DMS153 (cell line): ENCODE measurements at places on chromosomes 7 and 10.

GRCh38 chr7:27714831-27715444 lies 25.0 kb upstream of the TAX1BP1 start:
- no peak for DNase-seq

GRCh38 chr7:32905175-32905662 lies 13.7 kb upstream of the KBTBD2 start:
- no peak for DNase-seq

- peak; percentile 35 for DNase-seq
Observed at GRCh38 chr10:129030996-129031843, 435.8 kb upstream of the MGMT start.

GRCh38 chr10:26706206-26706605 lies 8.7 kb downstream of the PDSS1 start:
- DNase-seq = no peak

DNA sequence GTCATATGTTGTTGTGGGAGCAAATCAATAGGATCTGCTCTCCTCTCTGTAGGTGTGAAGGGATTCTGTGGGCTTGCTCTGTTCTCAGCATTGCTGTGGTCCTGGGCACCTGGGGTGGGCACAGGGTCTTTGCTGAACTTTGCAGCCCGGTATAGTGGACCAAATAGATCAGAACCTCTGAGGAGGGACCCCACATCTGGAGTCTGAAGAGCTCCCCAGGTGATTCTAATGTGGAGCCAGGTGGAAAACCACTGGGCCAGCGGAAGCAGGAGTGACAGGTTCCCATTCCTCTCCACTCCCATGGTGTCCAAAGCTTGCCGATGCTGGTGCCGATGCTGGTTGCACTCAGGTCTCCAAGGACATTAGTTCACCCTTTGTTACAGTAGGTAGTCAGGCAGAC lies 257.2 kb downstream of the GLRX3 start:
- DNase-seq = no peak

DNA sequence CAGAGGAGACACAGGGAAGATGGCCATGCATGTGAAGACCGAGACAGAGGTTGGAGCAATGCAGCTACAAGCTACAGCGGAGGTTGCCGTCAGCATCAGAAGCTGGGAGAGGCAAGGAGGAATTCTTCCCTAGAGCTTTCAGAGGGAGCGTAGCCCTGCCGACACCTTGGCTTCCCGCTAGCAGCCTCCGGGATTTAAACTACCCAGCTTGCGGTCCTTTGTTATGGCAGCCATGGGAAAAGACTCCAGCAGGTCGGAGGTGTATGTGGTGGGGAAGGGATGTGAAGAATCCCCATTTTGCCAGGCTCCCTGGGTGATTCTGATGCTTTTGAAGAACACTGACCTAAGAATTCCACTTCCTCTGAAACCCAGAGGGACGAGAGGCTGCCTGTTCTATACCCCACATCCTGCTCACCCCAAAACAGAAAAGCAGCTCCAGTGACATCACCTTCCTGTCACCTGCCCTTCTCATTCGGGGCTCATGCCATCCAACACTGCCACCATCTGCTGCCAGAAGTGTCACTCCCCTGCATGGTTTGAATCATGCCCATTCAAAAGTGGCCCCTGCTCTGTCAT lies 3.3 kb upstream of the SEPHS1 start:
- no peak for DNase-seq

DNA sequence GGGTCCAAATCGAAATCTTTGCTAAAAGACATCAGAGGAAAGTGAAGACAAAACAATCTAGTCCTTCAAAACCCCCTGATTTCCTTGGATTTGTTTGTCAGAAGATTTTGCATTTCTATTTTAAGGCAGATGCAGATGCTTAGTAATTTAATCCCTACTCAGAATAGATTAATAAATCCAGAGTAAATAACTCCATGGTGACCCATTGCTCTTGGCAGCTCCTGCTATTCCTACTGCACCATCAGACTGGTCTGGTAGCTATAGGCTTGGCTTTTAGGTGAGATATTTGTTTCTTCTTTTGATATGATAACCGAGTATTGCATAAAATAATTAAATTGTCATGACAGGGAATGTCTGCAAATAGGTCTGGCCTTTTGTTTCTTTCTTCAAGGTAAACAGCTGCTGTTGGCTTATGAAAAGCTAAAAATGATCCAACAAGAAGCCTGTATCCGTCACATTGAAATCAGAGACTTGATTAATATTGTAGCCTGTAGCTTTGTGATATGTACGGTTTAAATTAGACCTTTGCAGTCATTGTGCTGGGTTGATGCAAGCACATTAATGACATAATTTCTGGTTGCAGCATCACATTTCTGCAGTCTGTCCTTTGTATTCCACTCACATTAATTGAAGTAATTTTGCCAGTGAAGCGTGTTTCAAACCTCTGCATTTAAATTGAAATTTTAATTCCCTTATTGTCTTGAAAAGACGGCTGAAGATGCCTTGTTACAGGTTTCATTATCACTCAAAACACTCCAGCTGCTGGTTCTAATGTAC lies 40.7 kb downstream of the EXOC4 start:
- DNase-seq = no peak

GRCh38 chr7:77413128-77413527 lies 3.0 kb downstream of the GSAP start:
- DNase-seq = no peak

GRCh38 chr10:111114758-111115500 lies 38.1 kb downstream of the ADRA2A start:
- DNase-seq = no peak

DNA sequence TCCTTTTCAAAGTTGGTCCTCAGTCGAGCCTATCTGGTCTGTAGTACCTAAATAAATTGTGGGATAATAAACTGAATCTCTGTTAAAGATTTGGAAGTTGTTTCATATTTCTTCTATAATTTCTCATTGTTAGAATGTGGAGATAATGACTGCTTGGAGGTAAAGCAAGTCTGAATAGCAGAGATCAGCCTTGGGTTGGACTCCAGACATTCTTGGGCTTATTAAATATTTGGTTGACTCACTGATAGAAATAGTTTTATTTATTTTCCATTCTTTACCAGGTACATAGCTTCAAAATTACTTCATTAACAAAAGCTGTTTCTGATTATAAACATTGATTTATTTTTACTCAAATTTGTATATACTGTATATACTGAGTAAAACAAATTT lies 34.3 kb downstream of the TPST1 start:
- DNase-seq = no peak

DNA sequence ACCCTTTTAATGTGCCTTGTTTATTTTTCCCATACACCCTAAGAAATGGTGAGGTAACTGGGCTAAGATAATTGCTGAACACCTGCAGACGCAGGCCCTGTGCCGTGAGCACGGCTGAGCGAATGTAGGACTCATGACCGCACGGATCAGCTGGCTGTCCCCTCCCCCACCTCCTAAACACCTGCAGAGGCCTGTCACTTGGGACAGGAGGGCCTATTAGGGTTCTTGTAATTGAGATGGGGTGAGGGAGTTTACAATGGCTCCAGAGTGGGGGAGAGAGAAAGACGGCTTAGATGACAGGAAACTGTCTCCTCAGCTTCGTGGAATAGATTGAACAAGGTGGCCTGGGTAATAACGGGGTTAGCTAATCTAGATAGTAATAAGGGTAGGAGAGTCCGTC lies 291.7 kb upstream of the HABP2 start:
- no peak for DNase-seq

DNA sequence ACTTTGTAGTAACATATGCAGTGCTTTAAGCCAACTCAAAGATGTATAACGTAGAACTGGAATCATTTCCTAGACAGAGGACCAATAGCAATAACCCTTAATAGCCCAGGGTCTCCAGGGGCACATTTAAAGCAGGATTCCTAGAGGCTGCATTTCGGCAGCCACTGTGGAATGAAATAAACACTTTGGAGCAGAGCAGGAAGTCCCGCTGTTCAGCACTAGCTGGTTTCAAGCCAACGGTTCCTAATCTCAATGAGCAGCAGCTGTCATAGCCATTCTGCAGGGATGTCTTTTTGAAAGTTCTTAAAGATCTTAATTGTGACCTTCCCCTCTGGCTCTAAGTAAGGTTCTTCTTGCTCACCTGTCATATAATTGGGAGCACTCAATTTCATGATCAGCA lies 18.4 kb upstream of the MACROH2A2 start:
- DNase-seq = no peak

GRCh38 chr7:74324531-74325209 lies 35.5 kb downstream of the CLIP2 start:
- DNase-seq = no peak

DNA sequence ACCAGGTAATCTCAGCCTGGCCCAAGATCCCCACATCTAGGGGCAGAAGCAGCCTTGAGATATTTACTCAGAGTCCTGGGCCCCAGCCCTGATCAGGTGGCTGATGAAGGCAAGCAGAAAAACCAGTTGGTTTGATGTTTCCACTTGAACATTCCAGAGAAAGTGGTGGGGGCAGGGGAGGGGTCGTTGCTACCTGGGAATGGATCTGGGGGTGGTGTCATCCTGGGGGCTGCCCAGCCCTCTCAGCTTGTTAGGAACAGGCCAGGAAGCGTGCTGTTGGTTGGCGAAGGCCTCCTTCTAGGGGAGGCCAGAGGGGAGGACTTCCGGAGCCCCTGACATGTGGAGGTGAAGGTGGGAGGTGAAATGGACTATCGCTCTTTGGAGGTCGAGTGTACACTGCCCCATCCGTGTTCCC lies 3.7 kb upstream of the ABHD11 start:
- DNase-seq = peak; percentile 76

GRCh38 chr7:130921391-130922180 lies 187.6 kb upstream of the KLF14 start:
- peak; percentile 45 for DNase-seq

GRCh38 chr10:33507662-33508425 lies 173.4 kb upstream of the NRP1 start:
- DNase-seq = no peak

- peak; percentile 78 for DNase-seq
Observed at GRCh38 chr7:121275204-121275603, 53.6 kb upstream of the WNT16 start.

GRCh38 chr10:133357285-133358161 lies at the start of gene FUOM:
FUOM (minus strand) TSS chr10:133358019; CDS start chr10:133358007, 12 bp downstream.
- DNase-seq = no peak

DNA sequence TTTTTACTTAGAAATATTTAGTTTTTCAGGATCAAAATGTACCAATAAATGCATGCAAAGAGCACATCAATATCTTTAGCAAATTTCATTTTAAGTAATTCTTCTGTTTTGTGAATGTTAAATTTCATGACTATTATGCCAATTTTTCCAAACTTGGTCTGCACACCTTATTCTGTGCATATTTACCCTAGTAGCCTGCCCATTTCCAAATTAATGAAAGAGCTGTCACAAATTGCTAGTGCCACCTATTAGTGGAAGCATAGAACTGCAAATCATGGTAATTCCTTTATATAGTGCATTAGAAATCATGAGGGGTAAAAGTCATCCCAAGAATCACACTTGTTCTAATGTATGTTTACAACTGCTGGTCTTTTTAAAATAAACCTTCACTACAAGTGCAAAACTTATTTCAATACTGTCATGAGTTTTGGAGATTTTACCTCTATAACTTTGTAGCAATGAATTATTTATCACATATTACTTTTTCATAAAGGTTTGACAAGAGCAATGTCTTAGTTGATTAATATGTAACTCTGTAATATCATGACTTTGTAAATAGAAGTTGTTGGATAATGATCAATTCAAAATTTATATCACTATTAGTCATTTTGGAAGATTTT lies 5.7 kb downstream of the SEMA3A start:
- DNase-seq = no peak

- DNase-seq = no peak
Observed at GRCh38 chr7:107982042-107982840, 20.7 kb downstream of the LAMB1 start.

- DNase-seq = peak; percentile 54
Observed at GRCh38 chr10:103761075-103761920, 94.1 kb downstream of the SH3PXD2A start.

DNA sequence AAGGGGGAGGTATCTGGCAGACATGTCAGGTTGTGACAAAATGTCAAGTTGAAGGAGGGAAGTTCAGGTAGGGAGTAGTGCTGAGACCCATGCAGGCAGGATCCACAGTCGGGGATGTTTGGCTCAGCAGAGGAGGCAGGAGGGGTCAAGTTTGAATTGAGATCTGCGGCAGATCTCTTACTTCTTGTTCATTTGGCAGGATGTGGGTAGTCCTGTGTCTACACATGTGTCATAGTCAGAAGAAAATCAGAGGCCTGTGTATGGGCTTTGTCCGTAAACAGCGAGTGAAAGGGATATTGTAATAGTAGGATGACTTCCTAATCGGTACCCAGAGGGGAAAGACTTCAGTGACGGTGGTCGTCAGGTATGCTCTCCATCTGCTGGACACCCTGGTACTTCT lies 203.8 kb upstream of the MTPN start:
- DNase-seq = no peak

DNA sequence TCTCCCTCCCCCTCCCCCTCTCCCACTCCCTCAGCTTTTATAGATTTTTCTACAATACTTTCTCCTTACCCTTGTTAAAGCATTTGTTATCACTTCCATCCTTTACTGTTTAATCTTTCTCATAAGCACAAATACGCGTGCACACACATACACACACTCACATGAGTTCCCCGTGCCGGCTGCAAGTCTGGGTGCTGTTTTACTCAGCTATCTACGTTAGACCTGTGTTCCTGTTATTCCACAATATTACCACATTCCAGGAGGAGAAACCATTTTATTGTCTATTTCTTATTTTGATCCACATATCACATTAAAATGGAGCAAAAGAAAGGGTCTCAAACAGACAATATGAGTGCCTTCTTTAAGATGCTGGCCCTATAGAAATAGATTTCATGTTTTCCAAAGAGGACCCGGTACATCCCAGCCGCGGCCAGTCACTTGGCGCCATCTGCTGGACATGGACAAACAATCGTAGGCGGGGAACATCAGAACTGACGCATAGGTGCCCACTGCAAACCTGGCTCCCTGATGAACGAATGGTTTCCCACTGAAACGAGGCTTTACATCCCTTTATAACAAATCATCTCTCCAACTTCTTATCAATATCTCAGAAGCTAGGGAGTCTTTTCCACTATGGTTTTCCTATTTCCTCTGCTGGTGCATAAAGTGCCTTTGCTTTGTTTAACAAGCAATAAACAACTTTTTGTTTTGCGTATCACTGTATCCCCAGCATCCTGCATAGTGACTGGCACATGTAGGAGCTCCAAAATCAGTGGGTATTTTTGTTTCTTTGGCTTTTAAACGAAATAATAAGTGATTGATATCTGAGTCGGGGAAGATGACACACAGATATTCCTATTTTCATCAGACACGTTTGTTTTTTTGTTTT lies 25.2 kb upstream of the OPTN start:
- no peak for DNase-seq

DNA sequence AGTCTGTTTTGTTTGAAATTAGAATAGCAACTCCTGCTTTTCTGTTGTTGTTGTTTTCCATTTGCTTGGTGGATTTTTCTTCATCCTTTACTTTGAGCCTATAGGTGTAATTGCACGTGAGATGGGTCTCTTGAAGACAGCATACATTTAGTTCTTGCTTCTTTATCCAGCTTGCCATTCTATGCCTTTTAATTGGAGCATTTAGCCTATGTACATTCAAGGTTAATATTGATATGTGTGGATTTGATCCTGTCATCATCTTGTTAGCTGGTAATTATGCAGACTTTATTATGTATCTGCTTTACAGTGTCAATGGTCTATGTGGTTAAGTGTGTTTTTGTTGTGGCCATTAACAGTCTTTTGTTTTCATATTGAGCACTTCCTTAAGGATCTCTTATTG lies 708.9 kb upstream of the ANKRD30A start:
- DNase-seq = no peak

- no peak for DNase-seq
Observed at GRCh38 chr7:117582219-117582704, 102.4 kb downstream of the CFTR start.

- peak; percentile 49 for DNase-seq
Observed at GRCh38 chr7:138478499-138478908, 18.4 kb downstream of the TRIM24 start.

GRCh38 chr7:18317941-18318340 lies 177.6 kb upstream of the HDAC9 start:
- DNase-seq = no peak
